ENCODE measurements at places on chromosomes 3 and 15.

- no peak for DNase-seq
Observed at GRCh38 chr15:59273234-59273633, 66.6 kb downstream of the LDHAL6B start.

DNA sequence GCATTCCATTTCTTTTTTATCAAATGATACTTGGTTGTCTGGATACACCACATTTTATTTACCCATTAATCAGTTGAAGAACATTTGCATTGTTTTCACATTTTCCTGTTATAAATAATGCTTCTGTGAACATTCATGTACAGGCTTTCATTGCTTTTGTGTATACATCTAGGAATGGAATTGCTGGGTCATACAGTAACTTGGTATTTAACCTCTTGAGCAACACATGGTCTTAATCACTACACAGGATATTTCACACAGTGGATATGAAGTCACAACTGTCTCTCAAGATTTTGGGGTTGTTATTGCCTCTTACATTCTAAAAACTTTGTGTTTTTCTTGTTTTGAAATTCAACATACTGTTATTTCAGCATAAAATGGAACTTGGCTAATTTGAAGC, 48.2 kb downstream of the C3orf85 start:
- DNase-seq, result no peak

GRCh38 chr3:49727924-49728361, 4.2 kb upstream of the GMPPB start:
- DNase-seq, result no peak

DNA sequence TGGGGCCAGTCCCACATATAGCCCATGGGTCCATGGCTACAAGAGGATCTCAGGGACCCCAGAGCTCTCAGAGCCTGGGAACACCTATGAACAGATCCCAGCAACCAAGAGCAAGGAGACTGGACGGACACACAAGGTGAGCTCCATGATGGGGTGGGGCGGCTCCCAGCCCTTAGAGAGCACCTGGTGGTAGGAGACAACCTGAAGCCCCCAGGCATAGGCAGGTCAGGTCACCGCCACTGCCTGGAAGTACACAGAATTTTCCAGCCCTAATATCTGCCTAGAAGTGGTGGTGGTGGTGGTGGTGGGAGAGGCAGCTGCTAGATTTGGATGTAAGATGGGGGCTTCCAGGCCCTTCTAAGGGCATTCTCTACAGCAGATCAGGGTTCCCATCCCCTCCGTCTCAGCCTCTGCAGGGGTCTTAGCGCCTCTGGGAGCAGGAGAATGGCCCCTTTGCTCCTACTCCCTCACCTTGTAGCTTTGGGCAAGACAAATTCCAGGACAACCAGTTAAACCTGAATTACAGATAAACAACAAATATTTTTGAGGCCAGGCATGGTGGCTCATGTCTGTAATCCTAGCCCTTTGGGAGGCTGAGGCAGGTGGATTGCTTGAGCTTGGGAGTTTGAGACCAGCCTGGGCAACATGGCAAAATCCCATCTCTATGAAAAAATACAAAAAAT, 9.2 kb downstream of the SH2D7 start:
- DNase-seq, result no peak

DNA sequence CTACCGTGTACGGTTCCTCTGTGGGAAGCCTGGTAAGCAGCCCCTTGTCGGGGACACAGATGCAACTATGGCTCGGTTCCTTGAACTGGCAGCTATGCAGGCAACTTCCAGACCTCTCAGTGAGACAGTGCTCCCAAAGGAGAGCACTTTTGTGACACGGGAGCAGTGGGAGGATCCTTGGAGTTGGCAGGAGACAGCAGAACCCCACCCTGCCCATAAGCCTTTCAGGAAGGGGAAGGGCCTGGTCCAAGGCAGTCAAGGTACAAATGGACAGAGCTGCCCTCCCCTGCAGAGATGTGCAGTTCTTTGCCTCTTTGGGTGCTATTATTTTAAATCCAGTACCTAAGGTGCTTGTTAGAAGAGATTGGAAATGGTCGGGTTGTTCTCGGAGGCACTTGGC, 94.5 kb downstream of the MESD start:
- DNase-seq, result no peak

- no peak for DNase-seq
Observed at GRCh38 chr3:187112934-187113793, 26.1 kb downstream of the RPL39L start.

GRCh38 chr3:128488991-128489673, 3.9 kb downstream of the GATA2 start:
- DNase-seq, result peak; percentile 51

GRCh38 chr15:51121118-51121517, 26.4 kb upstream of the TNFAIP8L3 start:
- DNase-seq, result no peak

GRCh38 chr15:53836618-53837017, 77.2 kb upstream of the WDR72 start:
- no peak for DNase-seq

DNA sequence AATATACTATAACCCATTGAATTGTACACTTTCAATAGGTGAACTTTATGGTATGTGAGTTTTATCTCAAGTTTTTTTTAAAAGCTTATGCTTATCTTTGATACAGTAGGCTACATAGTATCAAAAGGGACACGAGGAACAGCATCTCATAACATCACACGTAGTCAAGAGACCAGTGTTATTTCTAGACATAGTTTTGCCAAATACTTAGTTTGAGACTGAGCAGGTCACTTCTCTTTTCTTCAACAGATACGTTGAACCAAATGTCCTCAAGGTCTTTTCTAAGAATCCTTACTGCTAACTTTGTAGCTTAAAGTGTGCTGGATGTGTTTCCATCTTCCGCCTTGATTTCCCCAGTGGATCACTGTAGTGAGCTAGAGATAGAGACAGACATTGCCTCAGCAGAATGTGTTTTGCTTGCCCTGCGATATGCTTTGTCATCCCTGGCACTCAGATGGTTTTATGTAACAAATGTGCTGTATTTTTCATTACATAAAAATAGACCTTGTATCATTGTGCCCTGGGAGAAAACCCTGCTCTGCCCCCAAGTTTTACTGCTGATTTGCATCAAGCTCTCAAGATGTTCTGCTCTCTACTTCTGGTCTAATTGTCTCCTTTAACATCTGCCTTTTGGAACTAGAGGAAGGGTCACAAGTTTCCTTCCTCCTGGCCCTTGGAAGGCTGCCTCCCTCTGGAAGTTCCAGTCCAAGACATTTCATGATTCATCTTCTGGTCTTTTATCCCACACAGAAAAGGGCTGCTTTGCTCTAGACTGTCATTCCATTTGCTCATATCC, 426.4 kb upstream of the RGMA start:
- no peak for DNase-seq

GRCh38 chr3:191628571-191628970, 167.6 kb downstream of the PYDC2 start:
- no peak for DNase-seq

GRCh38 chr3:61333192-61333961, 82.1 kb upstream of the FHIT start:
- no peak for DNase-seq

GRCh38 chr3:173733029-173733652, 335.6 kb downstream of the NLGN1 start:
- no peak for DNase-seq

- DNase-seq, result no peak
Observed at GRCh38 chr15:38260077-38260476, 7.4 kb downstream of the SPRED1 start.

- peak; percentile 61 for DNase-seq
Observed at GRCh38 chr15:81292523-81293001, 31.4 kb downstream of the STARD5 start.

- DNase-seq, result no peak
Observed at GRCh38 chr3:71881732-71882131, 96.8 kb upstream of the PROK2 start.

- DNase-seq, result no peak
Observed at GRCh38 chr3:134597390-134597970, 53.3 kb downstream of the KY start.

DNA sequence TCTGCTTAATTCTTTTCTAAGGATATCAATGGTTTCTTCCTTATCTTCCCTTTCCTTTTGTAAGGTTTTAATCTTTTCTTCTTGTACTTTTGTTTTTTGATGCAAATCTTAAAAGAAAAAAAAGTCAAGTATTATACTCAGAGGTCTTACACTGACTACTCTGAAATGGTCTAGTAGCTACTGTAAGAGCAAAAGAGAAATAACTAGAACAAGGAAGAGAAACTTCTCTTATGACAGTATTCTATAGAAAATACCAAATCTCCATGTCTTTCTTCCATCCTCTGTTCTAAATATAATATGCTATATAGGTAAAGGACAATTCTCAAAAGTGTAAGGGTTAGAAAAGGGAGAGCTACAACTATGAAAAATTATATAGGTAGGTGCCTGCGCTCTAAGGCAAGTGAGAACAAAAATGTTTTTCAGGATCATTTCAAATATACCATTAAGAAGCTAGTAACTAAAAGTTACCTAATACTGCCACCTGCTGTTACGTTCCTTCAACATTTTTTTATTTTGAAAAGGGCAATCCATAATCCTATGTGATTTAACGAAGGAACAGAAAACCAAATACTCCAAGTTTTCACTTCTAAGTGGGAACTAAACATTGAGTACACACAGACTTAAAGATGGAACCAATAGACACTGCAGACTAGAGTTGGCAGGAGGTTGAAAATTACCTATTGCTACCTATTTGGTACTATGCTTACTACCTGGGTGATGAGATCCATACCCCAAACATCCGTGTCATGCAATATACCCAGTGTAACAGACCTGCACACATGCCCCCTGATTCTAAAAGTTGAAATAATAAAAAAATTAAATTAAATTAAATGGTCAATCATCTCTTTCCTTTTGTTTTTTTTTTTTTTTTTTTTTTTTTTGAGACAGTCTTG, 36.7 kb downstream of the CIP2A start:
- no peak for DNase-seq

DNA sequence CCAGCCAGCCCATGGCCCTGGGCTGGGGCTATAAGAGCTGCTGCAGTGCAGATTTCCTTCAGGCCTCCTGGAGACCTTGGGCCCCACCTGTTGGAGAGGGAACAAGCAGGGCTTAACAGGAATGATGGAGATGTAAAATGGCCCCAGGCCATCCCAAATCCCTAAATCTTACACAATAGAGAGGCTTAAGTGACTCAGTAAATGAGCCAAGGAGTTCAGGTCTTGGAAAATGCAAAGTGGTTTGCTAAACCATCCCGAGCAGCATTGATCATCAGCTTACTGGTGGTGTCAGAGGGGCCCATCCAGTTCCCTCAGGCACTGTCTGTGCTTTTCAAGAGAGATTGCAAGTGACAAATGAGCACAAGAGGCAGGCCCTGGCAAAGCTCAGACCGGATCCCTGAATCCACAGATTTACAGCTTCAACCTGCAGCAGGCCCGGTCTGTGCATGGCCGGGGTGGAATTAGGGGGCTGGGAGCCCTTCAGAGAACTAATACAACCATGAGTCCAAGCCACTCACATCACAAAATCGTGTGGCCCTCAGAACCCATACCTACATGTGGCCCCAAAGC, 325.4 kb downstream of the UACA start:
- no peak for DNase-seq

DNA sequence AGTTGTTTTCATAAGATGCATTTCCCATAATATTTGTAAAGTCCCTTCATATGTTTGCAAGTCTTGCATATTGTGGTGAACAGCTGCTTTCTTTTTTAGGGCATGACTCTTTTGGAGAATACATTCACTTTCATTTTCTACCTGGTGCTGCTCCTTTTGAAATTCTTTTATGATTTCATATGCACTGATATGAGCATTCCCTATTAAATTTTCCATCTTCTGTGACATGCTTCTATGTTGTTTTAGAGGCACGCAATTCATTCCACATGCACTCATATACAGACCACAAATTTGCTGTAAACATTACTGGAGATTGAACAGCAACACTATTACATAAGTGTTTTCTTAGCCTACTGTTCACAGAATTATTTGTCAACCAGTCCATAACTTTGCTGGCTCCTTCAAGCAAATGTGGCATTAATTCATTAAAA, 92.8 kb upstream of the TNFSF10 start:
- no peak for DNase-seq

DNA sequence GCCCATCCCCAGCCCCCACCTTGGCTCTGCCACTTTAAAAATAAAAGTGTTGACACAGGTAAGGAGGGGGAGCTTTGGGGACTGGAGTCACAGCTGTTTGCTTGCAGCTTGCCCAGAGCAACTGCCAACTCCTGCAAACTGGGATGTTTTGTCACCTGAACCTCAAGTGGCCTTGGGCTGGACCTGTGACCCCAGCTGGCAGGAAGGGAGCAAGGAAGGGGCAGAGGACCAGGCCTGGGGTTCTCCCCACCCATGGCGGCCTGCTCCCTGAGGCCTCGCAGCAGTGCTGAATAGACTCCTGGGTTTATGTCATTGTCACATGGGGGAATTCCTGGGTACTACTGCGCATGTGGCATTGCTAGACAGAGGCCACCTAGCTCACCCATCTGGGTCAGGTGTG, 246.9 kb upstream of the TLE3 start:
- no peak for DNase-seq

DNA sequence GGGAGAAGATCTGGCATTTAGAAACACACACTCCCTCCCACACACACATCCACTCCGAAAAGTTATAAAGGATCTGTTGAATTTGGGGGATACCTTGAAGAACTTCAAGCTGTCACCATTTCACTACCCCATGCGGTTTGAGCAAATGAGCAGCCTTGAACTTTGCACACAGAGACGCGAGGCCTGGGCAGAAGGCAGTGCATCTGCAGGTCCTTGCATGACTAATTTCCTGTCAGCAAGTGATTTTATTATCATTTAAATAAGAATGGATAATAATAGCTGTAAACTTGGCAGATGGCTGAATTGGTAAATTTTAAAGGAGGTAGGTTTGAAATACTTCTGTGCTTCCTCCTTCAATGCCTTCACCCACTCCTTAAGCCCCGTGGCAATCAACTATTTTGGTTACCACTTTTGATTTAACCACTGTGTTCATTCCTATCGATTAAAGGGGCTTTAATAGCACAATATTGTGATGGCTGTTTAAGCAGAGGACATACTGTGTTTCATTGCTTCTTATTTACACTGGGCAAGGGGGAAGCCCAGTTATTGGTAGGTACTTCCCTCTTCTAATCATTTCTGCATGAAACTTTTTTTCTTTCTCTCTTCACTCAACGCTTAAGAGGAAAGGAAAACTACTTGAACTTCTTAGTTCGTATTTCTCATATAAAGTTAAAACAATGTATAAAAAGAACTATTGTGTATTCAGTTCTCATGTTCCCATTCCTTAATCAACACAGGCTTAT, 108.1 kb downstream of the ROBO2 start:
- no peak for DNase-seq
